ENCODE measurements at places on chromosomes 11 and 22.

- DNase-seq: no peak
These were observed 34.1 kb downstream of the LIF start for GRCh38 chr22:30212363-30212995.

- DNase-seq: no peak
These were observed 30.9 kb upstream of the SLC35C1 start for GRCh38 chr11:45773786-45774655.

DNA sequence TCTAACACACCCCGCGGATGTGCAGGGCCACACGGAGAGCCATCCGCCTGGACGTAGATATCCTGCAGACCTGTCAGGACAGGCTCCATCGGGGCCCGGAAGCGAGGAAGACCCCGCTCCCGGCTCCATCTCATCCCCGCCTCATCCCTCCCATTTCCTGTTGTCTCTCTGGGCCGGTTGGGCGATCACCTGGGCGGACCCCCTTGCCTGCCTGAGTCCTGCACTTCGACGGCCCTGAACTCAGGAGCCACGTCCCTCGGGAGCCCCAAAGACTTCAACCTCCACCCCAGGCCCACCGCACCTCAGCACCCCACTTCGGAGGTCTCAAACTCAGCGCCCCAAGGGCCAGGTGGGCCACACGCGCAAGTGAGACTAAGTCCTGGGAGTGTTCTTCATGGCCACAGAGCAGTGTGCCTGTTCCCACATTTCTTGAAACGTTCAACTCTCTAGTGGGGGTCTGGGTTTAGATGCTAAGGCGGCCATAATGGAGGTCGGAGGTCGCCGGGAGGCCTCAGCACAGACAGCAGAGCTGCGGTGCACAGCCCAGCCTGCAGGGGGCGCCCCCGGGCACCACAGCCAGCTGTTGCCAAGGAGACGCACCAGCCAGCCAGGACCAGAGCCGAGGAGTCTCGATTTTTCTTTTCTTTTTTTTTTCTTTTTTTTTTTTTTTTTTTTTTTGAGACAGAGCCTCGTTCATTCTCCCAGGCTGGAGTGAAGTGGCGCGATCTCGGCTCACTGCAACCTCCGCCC lies 26.0 kb upstream of the FADD start:
- DNase-seq: no peak

DNA sequence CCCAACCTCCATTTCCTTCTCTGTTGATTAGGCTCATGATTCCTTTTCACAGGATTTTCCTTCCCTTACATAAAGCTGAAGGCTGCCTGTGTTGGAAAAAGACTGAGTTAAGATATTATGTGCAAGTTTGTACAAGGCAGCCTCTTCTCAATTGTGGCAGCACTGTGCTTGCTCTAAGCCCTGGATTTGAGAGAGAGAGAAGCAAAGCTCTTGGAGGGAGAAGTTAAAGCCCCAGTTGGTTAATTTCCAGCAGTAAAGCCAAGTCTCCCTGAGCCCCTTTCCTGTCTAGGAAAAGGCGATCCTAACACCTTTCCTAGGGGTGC lies 128.3 kb upstream of the SESN3 start:
- DNase-seq: no peak

DNA sequence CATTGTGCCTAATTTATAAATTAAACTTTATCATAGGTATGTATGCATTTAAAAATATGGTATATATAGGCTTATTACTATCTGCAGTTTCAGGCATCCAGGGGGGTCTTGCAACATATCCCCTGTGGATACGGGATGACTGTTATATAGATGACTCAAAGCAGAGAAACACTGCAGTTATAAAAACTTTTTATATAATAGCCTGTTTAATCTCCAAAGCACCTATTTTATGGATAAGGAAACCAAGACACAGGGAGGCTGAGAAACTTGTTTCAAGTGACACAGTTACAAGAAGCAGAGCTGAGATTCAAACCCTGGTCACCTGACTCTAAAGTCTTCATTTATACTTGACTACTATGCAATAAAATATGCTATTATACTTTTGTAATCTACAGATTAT lies 897.7 kb downstream of the KCNA4 start:
- no peak for DNase-seq

DNA sequence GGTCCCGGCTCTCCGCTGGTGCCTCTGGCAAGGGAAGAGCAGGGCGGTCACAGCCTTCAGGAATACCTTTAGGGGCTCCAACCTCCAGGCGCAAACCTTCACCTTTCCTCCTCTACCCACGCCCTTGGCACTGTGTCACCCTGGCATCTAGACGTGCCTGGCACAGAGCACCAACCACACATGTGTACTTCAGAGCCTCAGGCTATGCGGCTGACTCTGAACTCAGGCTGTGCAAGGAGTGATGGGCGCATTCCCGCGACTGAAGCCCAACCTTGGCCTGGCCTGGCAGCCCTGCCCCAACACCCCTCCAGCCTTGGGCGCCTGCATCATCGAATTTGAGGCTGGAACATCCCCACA lies 11.4 kb downstream of the SCARF2 start:
- no peak for DNase-seq

- DNase-seq: no peak
These were observed 223 bp downstream of the WT1 start for GRCh38 chr11:32435152-32435480.

DNA sequence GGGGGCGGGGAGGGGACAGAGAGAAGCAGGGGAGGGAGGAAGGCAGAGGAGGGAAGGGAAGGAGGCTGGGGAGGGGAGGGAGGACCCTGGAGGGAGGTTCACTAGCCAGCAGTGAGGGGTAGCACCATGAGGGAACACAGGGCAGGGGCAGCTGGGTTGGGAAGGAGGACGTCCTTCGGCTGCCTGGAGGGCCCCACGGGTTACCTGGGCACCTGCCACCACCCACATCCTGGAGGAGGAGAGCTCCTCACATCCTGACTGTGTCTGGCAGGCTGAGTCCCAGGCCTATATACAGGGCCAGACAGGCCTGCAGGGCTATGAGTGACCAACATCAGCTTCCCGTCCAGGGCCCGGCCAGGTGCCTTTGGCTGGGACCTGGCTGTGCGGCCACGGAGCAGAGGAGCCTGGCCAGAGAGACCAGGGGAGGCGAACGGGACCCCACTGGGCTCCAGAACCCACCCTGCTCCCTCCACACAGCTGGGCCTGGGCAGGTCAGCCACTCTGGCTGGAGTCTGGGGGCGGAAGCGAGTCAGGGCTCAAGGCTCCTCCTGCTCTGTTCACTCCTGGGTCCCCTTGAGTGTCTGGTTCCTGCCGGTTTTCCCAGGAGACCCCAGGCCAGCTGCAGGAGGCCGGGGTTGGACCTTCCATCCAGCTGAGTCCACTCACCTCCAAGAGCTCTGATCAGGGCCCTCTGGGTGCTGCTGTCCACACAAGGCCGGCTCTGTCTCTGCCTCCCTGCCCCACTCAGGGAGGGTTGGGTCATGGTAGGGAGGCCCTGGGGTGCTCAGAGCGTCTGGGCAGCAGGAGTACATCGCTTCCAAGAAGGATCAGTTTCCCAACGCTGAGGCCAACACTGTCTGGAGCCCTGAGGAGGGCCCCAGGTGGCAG lies 677.7 kb downstream of the BRD1 start:
- DNase-seq: no peak

- no peak for DNase-seq
These were observed 49.9 kb downstream of the ST3GAL4 start for GRCh38 chr11:126405374-126405773.

DNA sequence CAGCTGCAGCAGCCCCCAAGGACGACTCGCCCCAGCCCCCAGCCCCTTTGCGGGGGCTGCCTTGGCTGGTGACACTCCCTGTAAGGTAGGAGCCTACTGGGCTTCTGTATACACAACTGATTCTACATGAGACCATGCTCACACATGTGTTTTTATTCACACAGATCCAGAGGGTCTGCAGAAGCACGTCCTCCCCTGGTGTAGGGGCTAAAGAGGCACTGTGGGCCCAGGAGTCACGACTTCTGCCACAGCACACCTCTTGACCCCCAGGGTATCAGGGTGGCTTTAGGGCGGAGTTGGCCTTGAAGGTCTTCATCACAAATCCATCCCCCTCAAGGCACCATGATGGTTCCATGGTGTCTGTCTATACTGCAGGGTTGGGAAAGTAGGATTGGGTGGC lies 931.2 kb downstream of the TBC1D22A start:
- DNase-seq: no peak

- no peak for DNase-seq
These were observed 60.1 kb downstream of the PARVB start for GRCh38 chr22:44084044-44084772.

- no peak for DNase-seq
These were observed 174.5 kb downstream of the CEP164 start for GRCh38 chr11:117502015-117502778.

GRCh38 chr11:88418508-88418907 lies 81.0 kb upstream of the CTSC start:
- no peak for DNase-seq

GRCh38 chr22:50310949-50311444 lies 3.6 kb upstream of the PLXNB2 start:
- DNase-seq: no peak

GRCh38 chr11:29163231-29163630 lies 853.6 kb downstream of the KCNA4 start:
- DNase-seq: no peak

DNA sequence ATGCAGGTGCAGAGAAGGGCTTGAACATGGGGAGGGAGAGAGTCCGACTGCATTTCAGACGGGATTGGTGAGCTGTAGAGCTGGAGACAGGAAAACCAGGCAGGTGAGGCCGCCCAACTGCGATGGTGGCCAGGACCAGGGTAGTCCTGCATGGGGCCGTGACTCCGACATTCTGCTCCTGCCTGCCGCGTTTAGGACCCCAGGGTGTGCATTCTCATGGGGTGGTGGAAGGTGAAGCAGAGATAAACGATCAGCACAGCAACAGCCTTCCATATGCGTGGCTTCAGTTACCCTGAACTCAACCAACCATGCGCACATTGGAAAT lies 29.3 kb downstream of the SHANK2 start:
- DNase-seq: no peak

GRCh38 chr22:50471962-50472361 lies 2.9 kb downstream of the SBF1 start:
- DNase-seq: no peak

DNA sequence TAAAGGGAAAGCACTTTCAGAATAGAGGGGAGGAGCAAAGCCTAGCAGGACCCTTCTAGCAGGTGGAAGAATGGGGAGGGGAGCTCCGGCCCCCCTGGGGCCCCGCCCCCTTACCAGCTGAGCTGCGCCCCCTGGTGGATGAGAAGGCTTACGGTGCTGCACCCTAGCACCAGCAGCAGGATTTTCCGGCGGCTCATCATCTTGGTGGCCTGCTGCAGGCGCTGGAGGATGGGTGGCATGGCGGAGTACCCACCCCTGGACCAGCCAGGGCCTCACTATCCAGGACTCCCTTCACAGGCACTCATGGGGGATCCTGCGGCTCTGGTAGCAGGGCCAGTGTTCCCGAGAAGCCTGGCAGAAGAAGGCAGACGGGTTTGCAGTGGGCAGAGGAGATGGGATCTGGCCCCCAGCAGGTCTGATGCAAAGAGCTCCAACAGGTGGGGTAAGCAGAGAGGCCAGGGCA lies 3.8 kb downstream of the GAL3ST3 start:
- DNase-seq: peak; percentile 45

- no peak for DNase-seq
These were observed 12.1 kb downstream of the LRFN4 start for GRCh38 chr11:66868726-66869566.

DNA sequence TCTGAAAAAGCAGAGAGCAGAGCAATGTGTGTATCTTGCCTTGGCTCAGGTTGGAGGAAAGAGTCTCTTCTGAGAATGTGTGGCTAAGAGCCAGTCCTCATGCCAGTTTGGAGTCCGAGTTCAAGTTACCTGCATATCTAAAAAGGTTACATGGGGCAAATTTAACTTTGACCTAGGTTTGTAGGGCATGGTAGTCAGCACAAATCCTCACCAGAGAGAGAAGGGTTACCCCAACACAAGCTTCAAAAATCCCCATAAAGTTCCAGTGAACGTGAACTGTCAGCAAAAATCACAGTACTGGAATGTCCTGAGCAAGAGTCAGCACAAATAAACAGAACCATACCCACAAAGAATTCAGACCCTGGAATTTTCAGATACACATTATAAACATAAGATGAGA lies 13.8 kb downstream of the SDHD start:
- DNase-seq: no peak

DNA sequence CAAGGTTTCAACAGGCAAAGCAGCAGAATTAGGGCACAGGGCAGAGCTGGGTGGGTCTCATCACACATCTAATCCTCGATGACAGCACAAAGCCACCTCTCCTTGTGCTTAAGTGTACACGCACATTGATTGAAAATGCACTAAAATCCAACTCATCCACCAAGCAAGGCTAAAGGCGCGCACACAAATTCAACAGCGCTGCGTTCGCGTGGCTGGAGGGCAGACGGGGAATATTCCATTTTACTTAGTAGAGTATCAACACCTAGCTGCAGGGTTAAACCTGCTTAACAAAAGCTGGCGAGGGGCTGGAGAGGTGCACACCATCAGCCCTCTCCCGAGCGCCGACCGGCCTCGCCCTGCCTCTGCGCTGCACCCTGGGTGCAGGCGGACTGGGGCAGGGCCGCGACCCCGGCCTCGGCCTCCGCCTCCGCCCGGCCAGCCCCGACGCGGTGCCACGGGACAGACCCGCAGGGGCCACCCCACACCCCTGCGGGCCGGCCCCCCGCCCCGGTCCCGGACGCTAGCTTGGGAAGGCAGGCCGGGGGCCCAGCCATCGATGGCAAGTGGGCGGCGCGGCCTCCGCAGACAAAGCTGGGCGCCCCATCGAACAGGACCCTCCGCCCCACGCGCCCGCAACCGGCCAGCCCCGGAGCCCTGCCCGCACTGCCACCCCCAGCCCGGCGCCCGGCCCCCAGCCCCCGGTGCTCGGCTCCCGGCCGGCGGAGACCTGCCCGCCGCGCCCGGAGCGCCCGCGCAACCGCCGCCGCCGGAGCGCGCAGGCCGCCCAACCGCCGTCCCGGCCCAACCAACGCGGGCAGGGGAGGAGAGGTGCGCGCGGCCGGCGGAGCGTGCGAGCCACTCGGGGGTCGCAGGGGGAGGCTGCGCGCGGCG lies 929 bp downstream of the PRDM10 start:
- DNase-seq: no peak

- DNase-seq: no peak
These were observed at the start of gene APOL6 for GRCh38 chr22:35648066-35649025. APOL6 (plus strand) TSS chr22:35648446; CDS start chr22:35656426, 7,980 bp downstream.

DNA sequence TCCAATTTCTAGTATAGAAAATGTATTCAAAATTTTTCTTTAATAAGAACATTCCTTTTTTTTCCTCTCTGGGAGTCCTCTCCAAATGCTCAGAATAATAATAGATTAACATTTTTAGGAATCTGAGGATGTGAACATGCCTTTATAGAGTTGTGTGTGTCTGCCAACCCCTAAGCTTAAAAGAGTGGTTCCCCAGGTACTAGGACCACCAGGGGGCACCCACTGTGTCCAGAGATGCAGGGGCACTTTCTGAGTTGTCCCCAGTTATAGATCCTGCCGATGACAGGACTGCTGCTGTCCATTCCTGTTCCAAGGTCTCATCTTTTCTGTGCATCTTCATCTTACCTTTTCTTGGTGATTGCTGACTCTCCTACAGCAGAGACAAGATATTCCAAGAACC lies 27.0 kb upstream of the MICAL2 start:
- DNase-seq: no peak
